ENCODE measurements at places on chromosomes 2 and 18. TPM values are rescaled to one million over a fixed set of nuclear protein-coding genes. Genes with fewer than 3 reads are reported as not detected.

The SLC19A3 gene
- total RNA-seq, result 2.1 TPM

The COL5A2 gene
- 70.6 TPM for total RNA-seq

The SLC4A5 gene
- total RNA-seq, result 0.34 TPM

The CRYGC gene
- total RNA-seq, result not detected

The MC2R gene
- total RNA-seq, result not detected

The PRADC1 gene
- total RNA-seq, result 22.7 TPM

The TTN gene
- 0.01 TPM for total RNA-seq

The BCL2L11 gene
- total RNA-seq, result 6.8 TPM

The FSHR gene
- total RNA-seq, result not detected

The CDKL4 gene
- not detected for total RNA-seq

The ALMS1 gene
- 8.0 TPM for total RNA-seq

The CLEC4F gene
- not detected for total RNA-seq

The COL4A3 gene
- 0.90 TPM for total RNA-seq

The B3GNT2 gene
- 43.3 TPM for total RNA-seq

The LTBP1 gene
- 34.8 TPM for total RNA-seq

The ST6GAL2 gene
- total RNA-seq, result 12.8 TPM
